ENCODE measurements at places on chromosomes 3 and 15.

GRCh38 chr3:170117134-170117533, 64.4 kb downstream of the PHC3 start:
- DNase-seq: no peak

- DNase-seq: no peak
Observed at GRCh38 chr15:80606511-80607071, 88.5 kb upstream of the ABHD17C start.

GRCh38 chr3:93843981-93844380, 129.7 kb downstream of the PROS1 start:
- DNase-seq: peak; percentile 50

DNA sequence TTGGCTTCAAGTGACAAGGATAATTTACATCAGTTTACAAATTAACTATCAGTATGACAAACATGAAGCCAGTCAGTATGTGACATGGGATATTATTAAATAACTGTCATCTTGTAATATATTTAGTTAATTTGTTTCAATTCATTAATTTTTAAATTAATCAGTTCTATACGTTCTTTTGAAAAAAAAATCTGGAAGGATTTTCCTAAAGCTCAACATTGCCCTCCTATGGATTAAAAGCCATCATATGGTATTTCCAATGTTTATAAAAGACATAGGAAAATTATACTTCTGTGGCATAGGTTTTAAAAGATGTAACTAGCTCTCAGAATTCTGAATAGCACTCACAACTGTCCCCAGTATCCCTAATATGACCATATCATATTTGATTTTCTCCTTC, 134.4 kb downstream of the PLOD2 start:
- DNase-seq: no peak

DNA sequence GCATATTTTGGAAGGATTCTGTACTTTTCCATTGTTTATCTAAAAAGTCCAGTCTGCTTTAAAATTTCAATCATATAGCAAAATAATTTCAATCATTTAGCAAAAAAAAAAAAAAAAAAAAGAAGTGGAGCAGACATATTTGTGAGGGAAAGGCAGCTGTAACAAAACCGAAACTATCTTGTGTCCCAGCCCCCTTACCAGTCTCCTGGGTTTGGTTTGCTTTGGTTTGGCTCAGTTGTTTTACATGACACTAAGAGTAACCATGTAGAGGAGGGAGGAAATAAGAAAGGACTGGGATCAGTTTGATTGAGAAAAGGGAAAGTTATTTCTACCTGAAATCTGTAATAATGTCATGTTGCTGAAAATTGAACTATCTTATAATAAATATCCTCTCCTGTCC, 158.8 kb upstream of the GADL1 start:
- DNase-seq: no peak

DNA sequence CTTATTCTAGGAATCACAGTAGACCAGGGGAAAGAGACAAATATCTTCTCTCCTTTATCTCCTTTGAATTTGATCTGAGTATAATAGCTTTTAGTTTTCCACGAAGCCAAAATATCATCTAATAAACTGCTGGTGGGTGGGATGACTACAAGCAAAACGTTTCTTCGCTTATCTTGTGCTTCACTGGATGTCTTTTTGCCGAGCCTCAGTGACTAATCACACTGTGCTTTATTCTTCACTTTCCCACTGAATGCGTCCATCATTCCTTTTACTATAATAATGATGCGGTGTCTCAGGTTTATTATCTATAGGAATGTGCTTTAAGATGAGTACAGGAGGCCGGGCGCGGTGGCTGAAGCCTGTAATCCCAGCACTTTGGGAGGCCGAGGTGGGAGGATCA, 32.5 kb downstream of the CEP152 start:
- DNase-seq: no peak

GRCh38 chr3:194840661-194841514, 155.2 kb downstream of the FAM43A start:
- no peak for DNase-seq

DNA sequence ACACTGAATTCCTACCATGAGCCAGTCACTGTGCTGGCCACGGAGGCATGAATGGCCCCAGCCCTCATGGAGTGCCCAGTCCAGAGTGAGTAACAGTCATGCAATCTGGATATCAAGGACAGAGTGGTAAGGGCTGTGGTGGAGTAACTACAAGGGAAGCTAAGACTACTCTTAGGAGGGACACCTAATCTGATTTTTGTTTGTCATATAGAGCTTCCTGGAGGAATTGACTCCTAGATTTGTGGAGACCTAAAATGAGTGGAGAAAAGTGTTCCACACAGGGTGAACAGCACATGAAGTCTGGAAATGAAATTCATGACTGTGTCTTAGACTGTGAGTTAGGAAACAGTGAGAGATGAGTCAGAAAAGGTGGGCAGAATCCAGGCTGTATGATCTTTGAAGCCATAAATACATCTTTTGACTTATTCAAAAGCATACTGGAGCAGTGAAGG, 219.9 kb downstream of the NFKBIZ start:
- no peak for DNase-seq

- no peak for DNase-seq
Observed at GRCh38 chr3:189464799-189465198, 166.4 kb upstream of the TP63 start.

DNA sequence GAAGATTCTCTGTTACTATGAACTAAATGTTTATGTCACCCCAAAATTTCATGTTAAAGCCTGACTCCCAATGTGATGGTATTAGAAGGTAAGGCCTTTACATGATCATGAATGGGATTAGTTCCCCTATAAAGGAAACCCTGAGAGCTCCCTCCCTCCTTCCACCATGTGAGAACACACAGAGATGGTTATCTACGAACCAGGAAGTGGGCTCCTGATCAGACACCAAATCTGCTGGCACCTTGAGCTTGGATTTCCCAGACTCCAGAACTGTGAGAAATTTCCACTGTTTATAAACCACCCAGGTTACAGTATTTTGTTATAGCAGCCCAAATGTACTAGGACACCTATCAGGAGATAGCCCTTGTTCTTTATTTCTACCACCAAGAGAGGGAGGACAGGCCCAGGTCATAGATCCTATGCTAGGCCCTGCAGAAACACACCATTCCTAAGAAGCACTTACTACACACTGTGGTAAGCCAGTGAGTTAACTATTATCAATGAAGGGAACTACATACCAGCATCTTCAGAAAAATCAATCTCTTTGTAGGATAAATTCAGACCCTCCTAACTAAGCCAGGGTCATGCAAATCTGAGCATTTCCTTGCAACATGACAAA, 59.0 kb downstream of the PRKAR2A start:
- DNase-seq: no peak

All from AG04449 (cell line).